Activated CD4-positive, CD25-positive, alpha-beta regulatory T cell treated with anti-CD3 and anti-CD28 coated beads, Interleukin-2, amount 50 U/mL, for 24 hours (primary cell): ENCODE measurements at places on chromosomes 1 and 21.

DNA sequence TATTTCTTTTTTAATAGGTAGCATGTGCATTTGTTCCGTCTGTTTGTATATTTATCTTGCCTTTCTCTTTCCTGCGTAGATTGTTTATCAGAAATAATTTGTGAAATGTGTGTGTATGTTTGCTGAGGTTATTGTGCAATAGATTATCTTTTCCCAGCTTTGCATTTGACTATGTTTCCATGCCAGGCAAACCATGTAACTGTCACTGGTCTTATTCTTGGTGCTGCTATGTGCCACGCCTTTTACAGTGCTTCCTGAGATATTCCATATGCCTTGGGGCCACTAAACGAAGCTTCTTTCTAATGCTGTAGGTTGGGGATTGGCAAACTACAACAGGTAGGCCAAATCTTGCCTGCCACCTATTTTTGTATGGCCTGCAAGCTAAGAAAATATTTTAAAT, 598.8 kb downstream of the PLPP3 start:
- no peak for ATAC-seq

GRCh38 chr1:11059155-11059967, 457 bp downstream of the SRM start:
- peak; percentile 1 for ATAC-seq

GRCh38 chr1:42734201-42735035, 5.6 kb downstream of the CLDN19 start:
- ATAC-seq, result no peak

- ATAC-seq, result no peak
These were observed 75.4 kb upstream of the LRRC7 start for GRCh38 chr1:69492286-69492685.

DNA sequence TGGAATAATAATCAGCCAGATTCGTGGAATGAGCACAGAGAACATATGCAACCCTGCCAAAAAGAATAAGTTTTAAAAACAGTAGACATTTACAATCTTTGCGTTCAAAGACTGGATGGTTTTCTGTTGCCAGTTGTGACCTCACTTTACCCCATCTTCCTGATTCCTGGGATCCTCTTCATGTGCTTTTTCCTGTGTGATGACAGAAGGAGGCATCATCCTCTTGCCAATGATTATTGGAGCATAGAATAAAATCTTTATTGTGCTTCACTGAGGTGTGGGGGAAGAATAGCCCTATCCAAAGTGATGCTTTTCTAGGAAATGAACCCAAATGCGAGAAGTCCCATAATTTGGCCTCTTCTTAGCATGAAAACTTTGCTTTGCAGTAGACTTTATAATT, 15.0 kb upstream of the BARHL2 start:
- ATAC-seq, result no peak

DNA sequence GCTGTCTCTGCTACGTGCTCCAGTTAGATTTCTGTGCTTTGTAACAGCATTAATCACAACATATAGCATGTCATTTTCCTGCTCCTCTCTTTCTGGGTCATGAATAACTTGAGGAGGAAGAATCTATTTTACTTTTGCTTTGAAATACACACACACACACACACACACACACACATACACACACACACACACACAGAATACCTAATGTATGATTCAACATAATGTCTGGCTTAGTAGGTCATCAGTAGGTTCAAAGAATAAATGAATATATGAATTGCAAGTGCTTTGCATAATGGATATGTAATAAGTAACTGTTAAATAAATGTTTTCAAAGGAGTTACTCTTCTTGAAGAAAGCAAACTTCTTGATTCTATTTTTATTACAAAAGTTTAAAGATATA, 249.0 kb downstream of the PDE4B start:
- no peak for ATAC-seq

DNA sequence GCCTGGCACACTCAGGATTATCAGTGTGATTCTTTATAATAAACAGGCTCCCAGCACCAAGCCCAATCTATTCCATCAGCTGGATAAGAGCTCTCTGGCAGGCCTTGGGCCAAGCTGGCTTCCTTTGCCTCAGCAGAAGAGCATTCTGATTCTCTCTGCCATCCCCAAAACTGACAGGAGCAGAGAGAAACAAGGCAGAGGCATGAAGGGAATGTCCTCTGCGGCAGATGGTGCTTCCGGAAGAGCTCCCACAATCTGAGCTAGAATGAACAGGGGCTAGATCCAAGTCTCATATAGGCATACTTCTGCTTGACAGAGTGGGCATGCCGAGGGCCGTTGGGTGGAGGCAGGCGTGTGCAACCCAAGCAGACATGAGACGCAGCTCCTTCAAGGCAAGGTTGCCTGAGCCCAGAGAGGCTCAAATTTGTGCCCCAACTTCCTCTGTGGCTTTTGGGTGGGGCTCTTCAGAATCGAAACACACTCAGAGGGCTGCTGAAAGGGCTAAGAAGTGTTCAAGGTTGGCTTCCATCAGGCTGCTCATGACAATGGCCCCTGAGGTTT, 4.0 kb downstream of the CAPN2 start:
- peak; percentile 50 for ATAC-seq

DNA sequence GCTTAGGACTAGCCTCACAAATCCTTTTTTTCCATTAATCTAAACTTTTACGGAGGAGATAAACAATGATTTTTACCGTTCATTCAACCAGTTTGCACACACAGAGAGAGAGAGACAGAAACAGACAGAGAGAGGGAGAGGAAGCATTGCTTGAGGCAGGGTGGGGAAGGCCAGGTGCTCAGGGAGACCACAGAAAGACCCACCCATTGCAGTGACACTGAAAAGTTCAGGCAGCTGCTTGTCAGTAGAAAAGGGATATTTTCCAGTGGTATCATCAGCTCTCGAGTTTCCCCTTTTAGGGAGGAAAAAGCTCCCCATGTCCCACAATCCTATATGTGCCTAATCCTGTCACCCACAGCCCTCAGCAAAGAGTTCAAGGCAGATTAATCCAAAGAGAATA, 27.2 kb downstream of the TCP10L start:
- no peak for ATAC-seq

DNA sequence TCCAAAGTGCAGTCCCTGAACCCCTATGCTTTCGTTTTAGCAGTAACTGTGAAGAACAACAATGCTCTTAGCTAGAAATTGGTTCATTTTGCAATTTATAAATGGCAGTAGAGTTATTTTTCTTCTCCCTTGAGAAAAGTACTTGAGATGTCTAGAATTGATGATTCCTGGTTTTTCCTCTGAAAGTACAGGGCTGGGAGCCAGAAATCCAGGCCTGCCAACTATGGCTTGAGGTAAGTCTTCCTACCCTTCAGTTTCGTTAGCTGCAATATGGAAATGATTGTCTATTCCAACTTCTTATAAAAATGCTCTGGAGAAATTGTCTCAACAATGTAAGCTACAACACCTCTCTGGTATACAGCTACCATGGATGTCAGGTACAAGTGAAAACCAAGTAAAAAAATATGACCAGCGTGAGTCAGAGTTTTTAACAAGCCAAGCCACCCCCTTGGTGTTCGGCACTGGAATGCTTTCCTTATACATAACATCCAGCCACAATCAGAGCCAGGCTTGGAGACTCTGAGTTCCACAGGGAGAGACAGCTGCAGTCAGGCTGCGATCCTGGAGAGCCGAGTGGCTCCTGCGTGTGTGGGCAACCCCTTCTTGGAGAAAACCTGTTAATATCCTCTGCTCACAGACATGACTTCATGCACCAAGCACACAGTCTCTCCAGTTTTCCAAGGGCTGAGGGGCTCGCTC, 22.0 kb downstream of the TSPAN2 start:
- no peak for ATAC-seq

- no peak for ATAC-seq
These were observed 94.3 kb downstream of the RGS2 start for GRCh38 chr1:192903142-192903541.

- no peak for ATAC-seq
These were observed 89.0 kb downstream of the URB2 start for GRCh38 chr1:229714964-229715603.

DNA sequence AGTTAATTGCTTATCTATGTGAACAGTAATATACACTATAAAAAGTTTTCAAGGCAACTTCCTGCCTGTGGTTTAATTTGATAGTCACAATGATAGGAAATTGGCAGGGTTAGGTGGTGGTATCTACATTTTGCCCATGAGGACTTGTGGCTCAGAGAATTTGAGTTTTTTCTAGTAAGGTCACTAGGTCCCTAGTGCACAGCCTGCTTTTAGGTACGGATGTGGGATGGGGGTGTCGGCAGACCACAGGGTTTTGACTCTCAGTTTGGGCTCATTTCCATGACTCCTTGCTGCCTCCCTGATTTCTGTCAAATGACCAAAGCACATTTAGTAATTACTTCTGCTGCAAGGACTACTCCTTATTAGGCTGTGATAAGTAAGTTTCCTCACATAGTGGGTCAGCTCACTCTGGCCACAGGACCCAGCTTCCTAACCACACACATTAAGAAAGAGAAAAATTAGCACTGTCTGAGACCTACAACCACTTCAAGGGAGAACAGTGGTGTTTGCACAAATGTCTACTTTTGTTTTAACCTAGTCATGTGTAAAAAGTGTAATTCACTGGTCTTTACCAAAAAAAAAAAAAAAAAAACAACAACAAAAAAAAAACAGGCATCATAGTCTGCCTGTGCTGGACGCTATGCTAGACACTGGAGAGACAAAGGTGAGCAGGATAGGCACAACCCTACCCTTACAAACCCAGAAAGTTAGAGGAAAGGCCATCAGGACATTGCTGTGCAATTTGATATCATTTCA, 43.7 kb downstream of the MRPL39 start:
- peak; percentile 14 for ATAC-seq

DNA sequence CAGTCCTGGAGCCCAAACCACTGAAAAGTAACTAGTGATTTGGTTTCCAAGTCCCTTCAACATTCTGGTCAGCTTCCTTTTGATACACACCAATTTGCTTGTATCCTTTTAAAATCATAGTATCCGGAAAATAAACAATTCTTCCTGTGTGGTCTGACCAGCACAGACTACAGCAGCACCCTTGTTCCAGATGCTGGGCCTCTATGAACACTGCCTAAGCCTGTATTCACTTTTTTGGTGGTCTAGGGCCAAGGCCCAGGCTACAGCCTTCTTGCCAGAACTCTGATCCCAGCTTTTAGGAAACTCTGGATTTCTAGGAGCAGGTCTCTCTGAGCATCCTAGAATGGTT, 801 bp upstream of the DDAH1 start:
- no peak for ATAC-seq

DNA sequence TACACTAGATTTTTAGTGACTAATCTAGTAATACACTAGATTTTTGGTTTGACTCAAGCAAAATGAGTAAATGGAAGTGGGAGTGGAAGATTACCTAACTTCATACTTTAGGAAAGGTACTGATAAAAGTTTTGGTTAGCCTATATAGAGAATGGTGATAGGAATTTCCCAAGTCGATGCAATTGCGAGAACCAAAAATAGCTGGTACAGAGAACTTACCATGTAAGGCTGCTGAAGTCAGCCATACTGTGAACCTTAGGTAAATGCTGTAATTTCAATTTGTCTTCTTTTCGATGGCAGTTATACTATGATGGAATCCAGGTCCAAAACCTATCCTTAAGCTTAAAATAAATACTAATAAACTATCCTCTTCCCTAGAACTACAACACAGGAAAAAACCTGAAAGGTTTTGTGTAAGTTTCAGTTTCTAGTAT, 4.6 kb downstream of the PNRC2 start:
- ATAC-seq, result no peak

DNA sequence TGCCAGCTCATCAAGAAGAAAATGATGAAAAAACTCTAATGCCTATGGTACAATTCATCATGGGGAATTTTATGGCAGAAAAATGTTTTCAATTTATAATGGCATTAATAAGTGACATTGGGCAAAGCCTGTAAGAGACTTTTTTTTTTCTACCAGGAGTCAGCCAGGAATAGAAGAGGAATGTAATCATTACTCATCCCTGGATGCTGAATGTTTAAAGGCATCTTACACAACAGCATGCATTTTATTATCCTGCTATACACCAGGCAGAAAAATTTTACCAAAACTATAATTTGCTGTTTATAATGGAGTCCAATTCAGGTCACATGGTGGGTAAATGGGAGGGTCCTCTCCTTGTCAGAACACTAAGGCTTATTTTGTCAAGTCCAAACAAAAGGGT, 189.9 kb upstream of the BEND5 start:
- ATAC-seq, result no peak

DNA sequence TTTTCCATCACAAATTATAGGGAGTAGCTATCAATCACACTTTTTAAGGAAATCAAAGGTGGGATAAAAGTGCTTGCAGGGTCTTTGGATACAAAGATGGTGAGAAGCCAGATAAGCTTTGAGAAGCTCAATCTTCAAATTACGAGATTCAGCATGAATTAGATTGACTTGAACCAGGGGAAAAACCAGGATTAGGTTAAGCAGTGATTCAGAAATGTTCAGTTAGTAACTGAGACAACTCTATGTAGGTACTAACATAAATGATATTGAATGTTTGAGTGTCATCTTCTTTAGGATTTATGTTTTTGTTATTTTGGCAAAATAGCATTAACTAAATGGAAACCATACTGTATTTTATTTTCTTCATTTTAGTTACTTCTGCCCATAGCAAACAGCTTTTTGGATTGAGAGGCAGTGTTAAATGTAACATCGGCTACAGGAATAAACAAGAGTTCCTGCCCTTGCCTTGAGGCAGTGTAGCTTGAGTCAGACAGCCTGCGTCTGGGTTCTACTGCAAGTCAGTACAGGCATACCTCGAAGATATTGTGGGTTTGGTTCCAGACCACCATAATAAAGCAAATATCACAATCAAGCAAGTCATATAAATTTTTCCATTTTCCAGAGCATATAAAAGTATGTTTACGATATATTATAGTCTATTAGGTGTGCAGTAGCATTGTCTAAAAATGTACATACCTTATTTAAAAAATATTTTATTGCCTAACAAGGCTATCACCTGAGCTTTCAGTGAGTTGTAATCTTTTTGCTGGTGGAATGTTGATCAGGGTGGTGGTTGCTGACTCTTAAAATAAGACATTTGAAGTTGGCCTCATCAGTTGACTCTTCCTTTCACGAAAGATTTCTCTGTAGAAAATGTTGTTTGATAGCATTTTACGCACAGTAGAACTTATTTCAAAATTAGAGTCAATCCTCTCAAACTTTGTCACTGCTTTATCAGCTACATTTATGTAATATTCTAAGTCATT, 36.9 kb upstream of the BACH1 start:
- ATAC-seq, result no peak

DNA sequence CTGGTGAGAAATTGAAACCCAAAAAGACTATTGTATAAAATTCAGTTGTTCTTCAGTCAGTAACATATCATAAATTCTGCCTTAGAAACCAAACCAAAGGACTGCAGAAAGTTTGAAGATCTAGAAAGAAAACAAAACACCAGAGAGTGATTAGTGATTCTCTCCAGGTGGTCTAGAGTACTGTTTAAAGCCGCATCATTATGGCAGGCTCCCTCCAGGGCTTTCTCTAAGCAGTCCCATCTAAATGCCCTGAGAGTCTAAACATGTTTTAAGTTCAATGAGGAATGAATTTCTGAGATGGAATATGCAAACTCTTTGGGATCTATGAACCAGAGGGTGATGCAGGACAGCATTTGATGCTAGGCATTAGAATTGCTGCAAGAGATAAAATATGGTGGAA, 100.9 kb upstream of the ST6GALNAC5 start:
- ATAC-seq, result no peak

DNA sequence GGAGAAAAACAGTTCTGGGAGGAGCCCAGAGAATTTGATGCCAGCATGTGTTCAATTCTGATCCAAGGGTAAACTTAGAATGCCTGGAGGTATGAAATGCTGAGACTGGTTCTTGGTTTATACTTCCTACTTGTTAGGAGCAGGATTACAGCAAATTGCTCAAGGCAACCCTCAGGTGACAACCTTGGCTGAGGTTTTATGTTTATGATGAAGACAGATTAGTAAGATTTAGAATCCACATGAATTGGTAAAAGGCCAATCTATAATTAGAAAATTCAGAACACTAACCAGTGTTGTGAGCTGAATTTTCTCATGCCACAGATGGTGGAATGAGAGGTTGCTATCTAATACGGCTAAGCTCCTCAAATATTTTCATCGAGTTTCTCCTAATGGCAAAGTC, 235.3 kb upstream of the NRIP1 start:
- ATAC-seq, result no peak
